ENCODE measurements at places on chromosomes 7 and 10.
A peak's percentile ranks its signal among the peaks of the same experiment; 100 is the strongest.

- DNase-seq: no peak
Measured at GRCh38 chr10:61183967-61184366, 240.0 kb upstream of the RHOBTB1 start.

DNA sequence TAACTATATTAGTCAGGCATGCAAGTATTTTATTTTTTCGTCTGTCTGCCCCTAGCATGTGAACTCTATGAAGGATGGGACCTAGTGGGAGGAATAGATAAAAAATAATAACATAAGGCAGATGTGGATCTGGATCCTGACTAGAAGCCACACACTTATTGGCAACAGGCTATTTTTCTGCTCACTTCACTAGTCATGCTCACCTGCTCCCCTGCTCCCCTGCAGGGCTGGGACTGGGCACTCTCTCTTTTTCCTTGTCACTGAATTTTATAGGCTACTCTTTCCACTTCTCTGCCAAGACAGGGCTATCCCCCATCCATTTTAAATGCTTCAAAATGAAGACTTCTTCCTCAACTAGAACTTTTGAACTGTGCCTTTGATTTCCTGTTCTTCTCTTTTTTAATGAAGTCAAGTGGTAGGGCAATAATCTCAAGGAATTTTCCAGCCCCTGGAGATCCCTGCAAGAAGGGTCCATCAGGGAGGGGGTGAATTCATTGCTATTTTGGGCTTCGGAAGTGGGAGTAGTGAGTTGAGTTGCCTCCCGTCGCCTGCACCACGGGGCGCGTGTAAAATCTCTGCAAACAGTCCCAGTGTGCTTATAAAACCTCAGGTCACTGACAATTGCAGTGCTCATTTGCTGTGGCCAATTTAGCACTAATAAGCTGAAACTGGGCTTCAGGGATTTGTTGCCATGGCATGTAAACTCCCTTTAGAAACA, 156.7 kb upstream of the NPVF start:
- peak; percentile 47 for DNase-seq

- no peak for DNase-seq
Measured at GRCh38 chr7:1121476-1121875, 33.6 kb downstream of the GPER1 start.

- DNase-seq: no peak
Measured at GRCh38 chr7:106010331-106010730, 47.3 kb downstream of the CDHR3 start.
